ENCODE measurements at places on chromosomes 3 and 15.

DNA sequence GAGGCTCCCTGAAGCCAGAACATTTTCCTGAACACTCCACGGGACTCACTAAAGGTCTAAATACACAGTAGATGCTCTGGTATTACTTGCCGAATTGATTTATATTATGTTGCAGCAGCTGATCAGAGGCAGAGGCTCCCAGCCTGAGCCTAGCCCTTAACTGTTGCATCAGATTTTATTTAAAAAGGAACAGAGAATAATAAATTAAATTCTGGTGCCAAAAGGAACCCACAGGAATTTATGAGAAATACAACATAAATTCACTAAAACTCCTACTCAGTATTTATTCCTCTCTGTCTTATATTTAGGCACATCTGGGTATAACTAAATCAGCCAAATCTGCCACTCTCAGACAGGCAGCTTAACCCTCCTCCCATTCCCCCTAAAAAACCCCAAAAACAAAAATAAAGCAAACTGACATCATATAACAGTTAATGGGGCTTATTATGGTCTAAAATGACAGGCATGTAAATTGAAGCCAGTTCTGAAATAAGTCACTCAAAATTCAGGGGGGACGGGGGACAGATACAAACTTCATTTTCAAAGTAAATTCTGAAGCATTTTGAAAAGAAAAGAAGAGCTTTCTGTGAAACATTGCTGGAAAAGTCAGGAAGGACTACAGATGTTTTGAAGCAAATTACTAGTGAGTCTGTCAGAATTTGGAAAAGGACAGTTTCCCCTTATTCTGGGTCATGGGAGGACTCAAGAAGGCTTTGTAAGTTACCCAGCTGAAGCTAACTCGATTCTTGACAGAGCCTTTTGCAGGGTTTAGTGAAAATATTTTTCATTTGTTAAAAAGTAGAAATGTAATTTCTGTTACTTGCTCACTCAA, 53.8 kb upstream of the CORO2B start:
- H3K4me3 ChIP-seq = no peak overlapping the region
- no peaks in the 10 kb centered on the region for H3K4me1 ChIP-seq
- H3K27me3 ChIP-seq = no peaks in the 10 kb centered on the region
- DNase-seq = no peak

GRCh38 chr3:128736601-128737000, 10.6 kb downstream of the RAB7A start:
- no peak overlapping the region for H3K27ac ChIP-seq
- H3K36me3 ChIP-seq = no peaks in the 10 kb centered on the region
- no peak overlapping the region for H3K4me3 ChIP-seq
- H3K4me1 ChIP-seq = no peaks in the 10 kb centered on the region

- H3K4me3 ChIP-seq = no peak overlapping the region
- H3K4me1 ChIP-seq = peaks cover 3% of the 10 kb centered on the region
- no peak for DNase-seq
- H3K27ac ChIP-seq = no peak overlapping the region
These were observed 11.7 kb downstream of the CTXND1 start for GRCh38 chr15:80240276-80240675.

- H3K4me1 ChIP-seq = peaks cover 6% of the 10 kb centered on the region
- no peaks in the 10 kb centered on the region for H3K27me3 ChIP-seq
- no peaks in the 10 kb centered on the region for H3K36me3 ChIP-seq
- no peak for DNase-seq
These were observed 31.3 kb downstream of the CMTM7 start for GRCh38 chr3:32422943-32423342.

- no peak overlapping the region for H3K4me3 ChIP-seq
- DNase-seq = peak; percentile 28
- H3K4me1 ChIP-seq = no peaks in the 10 kb centered on the region
- no peak overlapping the region for H3K27ac ChIP-seq
- no peaks in the 10 kb centered on the region for H3K27me3 ChIP-seq
- no peaks in the 10 kb centered on the region for H3K36me3 ChIP-seq
These were observed 113.4 kb upstream of the FAM3D start for GRCh38 chr3:58779934-58780333.

Measured in mesendoderm (in vitro differentiated cells).